ENCODE measurements at places on chromosomes 3 and 15.

GRCh38 chr3:127748754-127749327 lies 73.5 kb downstream of the MGLL start:
- peak; percentile 44 for DNase-seq

- no peak for DNase-seq
Measured at GRCh38 chr3:101902041-101902440, 52.7 kb downstream of the NFKBIZ start.

GRCh38 chr15:49748791-49749190 lies 127.9 kb downstream of the DTWD1 start:
- DNase-seq: no peak

DNA sequence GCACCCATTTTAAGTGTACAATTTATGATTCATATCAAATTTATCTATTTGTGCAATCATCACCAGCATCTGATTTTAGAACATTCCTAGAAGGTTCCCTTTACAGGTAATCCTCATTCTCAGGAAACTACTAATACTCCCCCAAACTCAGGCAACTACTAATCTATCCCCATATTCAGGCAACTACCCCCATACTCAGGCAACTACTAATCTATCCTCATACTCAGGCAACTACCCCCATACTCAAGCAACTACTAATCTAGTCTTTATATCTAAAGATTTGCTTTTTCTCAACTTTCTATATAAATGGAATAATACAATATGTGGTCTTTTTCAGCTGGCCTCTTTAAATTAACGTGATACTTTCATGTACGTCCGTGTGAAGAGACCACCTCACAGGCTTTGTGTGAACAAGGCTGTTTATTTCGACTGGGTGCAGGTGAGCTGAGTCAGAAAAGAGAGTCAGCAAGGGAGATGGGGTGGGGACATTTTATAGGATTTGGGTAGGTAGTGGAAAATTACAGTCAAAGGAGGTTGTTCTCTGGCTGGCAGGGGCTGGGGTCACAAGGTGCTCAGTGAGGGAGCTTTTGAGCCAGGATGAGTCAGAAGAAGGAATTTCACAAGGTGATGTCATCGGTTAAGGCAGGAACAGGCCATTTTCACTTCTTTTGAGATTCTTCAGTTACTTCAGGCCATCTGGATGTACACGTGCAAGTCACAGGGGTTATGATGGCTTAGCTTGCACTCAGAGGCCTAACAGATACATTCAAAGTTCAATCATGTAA lies 1444.5 kb upstream of the CADM2 start:
- no peak for DNase-seq

DNA sequence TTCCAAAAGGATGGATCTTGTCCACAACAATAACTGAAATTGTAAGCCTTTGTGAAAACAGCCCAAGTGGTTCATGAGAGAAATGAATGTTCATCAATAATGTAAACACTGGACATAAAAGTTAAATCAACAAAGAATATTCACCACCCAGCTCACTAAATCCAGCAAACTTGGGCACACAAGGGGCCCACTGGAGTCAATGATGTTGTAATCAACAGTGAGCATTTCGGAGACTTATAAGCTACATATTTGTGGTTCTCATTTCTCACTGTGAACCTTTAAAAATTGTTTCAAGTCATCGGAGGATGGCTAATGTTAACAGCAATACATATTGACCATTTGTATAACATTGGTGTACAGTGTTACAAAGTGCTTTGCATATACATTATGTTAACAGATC lies 63.1 kb downstream of the VGLL4 start:
- DNase-seq: no peak

DNA sequence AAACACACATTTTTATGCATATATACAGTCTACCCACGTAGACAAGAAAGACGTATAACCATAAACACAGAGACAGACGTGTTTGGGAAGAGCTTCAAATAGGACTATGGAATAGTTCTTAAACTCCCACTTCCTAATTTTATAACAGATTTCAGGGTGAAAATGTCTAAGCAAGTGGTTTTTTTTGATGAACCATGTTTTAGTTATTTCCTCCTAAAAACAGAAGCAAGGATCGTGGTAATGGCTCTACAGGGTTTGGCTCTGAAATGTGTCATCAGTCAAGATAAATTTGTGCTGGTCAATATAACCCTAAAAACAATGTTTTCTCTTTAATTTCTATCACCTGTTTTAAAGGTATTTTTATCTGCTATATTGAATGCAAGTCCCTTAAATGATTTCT lies 58.2 kb downstream of the FMN1 start:
- DNase-seq: no peak

GRCh38 chr15:40270246-40270995 lies 12.4 kb downstream of the ANKRD63 start:
- no peak for DNase-seq

DNA sequence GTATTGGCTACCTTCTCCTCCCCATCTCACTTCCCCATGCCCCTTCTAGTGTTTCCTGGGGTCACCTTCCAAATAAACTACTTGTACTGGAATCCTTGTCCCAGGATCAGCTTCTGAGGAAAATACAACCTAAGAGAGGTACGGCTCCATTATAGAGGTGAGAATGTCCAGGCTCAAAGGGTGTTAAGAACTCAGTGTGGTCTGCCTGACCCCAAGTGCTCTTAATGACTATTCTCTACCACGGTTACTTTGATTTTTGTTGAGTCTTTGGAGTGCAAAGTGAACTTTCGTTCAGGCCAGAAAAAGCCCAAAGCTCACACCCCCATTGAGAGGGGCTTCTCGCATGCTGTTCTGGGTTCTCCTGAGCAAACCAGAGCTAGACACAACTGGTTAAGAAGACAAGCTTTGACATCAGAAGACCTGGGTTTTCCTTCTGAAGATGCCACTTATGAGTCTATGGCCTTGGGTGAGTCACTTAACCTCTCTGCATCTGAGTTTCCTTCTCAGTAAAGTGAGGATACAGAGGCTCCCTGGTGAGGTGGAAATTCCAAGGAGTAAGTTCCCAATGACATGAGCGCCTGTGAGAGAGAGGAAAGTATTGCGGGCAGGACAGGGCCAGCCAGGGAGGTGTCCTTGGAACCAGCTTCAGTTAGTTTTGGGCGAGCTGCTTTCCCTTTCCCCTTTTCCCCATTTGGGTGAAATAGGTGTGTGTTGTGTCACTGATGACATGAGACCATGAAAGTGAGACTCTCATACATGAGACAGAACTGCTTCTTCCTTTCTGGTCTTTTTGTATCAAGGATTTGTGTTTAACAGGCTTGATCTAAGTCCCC lies 475.0 kb upstream of the PROK2 start:
- DNase-seq: no peak

GRCh38 chr3:37571269-37571668 lies 290.4 kb upstream of the CTDSPL start:
- DNase-seq: no peak

DNA sequence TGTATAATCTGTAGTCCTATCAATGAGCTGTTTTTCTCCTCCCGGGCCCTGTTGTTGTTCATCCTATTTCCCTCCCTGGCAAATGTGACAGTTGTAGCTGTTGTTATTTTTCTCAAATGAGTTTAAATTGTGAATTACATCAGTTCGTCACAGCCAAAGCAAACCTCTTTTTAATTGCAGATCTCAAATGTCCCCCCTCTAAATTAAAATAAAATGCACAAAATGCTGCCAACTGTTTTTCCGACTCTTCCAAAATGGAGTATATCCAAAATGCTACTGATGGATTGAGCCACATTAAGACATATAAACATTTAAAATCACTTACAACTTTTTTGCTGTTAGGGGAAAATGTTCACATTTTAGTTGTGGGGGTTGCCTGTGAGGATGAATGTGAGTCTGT lies 29.8 kb upstream of the SUCLG2 start:
- no peak for DNase-seq

DNA sequence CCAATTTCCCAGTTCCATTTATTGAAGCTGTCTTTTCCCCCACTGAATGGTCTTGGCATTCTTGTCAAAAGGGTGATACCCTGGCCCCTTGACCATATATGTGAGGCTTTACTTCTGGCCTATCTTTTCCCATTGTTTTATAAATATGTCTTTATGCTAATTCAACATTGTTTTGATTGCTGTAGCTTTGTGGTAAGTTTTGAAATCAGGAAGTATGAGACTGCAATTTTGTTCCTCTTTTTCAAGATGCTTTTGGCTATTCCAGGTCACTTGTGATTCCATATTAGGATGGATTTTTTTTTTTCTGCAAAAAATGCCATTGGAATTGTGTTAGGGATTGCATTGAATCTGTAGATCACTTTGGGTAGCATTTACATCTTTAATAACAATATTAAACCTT lies 141.2 kb upstream of the MANF start:
- no peak for DNase-seq

DNA sequence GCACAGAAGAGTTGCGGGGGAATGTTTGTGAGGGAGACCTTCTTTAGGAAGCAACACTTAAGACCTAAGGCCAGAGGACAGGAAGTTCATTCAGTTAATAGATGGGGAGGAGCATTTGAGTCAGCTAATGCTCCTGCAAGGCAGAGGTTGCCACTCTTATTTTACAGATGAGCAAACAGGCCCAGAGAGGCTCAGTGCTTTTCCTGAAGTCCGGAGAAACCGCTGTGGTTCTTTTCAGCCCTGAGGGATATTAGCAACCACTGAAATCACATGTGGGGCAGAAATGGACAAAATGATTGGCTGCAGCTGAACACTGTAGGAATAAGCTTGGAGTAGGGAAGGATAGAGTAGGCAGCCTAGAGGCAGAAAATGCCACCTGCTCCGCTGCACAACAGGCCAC lies 33.3 kb upstream of the RTP4 start:
- no peak for DNase-seq

DNA sequence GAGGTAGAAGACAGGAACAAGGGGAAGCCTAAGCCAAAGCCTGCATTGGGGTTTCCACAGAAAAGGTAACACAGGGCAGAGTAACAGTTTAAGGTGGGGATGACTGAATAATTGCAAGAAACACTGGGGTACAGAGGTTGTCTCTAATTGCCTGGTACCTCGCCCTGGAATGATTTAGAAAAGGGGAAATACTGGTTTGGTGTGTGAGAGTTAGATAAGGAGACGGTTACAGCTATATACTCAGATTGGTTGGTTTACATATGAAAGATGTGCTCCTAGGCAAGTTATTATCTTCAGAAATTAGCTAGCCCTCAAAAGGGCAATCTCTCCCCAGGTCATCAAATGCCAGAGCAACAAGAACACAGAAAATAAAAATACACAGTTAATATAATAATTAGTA lies 58.8 kb downstream of the SMARCC1 start:
- DNase-seq: no peak

- DNase-seq: no peak
Measured at GRCh38 chr3:8937064-8938020, 25.9 kb downstream of the RAD18 start.

GRCh38 chr3:71987828-71988227 lies 202.9 kb upstream of the PROK2 start:
- no peak for DNase-seq

DNA sequence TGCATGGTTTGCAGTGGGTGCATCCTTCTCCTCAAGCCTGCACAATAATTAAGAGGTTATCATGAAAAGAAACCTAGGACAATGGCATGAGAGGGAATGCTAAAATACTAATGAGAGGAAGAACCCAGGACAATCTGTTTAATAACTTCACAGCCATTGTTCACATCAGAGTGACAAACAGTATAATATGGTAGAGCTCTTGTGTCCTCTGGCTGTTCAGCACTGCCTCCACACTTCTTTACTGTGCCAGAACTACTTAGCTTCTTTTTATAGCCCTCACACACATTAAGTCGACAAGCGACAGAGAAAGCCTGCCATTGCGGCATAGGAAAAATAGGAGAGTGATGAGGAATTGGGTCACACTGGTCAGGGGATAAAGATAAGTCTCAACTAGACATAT lies 65.0 kb upstream of the MEIS2 start:
- no peak for DNase-seq

- DNase-seq: no peak
Measured at GRCh38 chr15:34182942-34183341, 27.0 kb downstream of the KATNBL1 start.

GRCh38 chr3:56355570-56356185 lies 112.6 kb downstream of the ERC2 start:
- no peak for DNase-seq

DNA sequence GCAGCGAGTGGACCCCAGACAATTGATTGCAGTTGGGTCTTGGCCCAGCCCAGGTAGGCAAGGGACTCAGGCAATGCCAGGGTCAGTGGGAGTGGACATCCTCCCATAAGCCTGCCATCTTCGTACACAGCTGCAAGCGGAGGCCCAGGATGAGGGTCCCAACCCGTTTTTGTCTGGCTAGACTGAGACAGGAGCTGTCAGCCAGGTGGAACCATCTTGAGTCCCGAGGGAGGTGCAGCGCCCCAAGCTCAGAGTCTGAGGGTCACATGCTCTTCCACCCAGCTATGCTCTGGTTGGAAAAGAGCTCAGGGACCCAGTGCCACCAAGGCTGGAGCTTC lies 22.6 kb upstream of the IP6K2 start:
- DNase-seq: no peak

DNA sequence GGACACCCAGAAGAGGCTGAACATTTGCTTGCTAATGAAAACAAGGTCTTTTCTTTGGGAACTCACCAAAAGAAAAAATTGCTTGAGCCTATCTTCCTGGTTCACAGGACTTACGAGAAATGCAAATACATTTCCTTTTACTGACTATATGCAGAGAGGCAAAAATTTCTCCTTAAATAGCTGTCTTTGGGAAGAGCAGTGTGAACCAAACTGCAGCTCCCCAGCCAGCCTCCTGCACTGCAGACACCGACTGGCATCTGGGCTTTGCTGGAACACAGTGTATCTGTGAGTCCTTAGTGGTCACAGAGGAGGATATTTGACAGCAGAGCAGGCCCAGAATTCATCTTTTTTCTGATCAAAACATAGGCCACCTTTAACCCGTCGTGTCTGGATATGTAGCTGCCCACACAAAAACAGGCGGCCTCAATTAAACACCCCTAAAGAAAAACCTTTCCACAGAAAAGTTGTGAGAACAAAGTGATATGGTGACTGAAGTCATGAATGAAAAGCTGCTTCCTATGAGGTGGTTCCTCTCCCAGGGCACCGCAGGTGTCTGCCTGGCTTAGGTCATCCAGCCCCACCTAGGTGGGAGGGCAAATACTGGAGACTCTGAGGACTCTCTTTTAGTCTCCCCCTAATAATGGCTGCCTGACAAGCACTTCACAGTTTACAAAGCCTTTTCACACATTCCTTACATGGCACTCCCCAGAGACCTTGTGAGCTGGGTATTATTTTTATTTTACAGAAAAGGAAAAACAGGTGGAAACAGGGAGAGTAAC lies 46.1 kb upstream of the TMEM158 start:
- no peak for DNase-seq

DNA sequence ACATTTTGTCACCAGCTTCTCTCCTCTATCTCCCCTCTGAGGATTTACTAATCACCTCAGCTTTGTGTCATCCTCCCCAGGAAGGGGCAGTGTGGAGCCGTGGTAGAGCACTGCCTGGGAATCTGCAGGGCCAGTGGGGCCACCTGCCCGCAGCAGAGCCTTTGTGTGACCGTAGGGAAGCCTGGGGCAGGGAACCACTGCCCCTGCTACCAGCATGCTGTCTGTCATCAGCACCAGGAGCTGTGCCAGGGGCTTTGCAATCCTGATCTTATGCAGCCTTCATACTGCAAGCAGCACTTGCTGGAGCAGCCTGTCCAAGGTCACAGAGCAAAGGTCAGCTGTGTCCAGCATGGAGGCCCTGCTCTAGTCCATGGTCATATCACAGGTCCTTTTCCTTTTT lies 170.2 kb upstream of the IL12A start:
- DNase-seq: peak; percentile 63

GRCh38 chr3:66206806-66207205 lies 14.0 kb upstream of the SLC25A26 start:
- no peak for DNase-seq

GRCh38 chr3:107271787-107272387 lies 105.4 kb upstream of the CCDC54 start:
- no peak for DNase-seq

Measured in posterior cingulate gyrus (tissue), 11 donors.